ENCODE measurements at places on chromosomes 12 and 14. TPM values are rescaled to one million over a fixed set of nuclear protein-coding genes. Genes with fewer than 3 reads are reported as not detected.

TAS2R7 gene
- total RNA-seq: not detected

PPFIA2 gene
- 18.5 TPM for total RNA-seq

GALC gene
- total RNA-seq: 21.5 TPM

C12orf54 gene
- 1.5 TPM for total RNA-seq

TECPR2 gene
- 36.3 TPM for total RNA-seq

DNAH10 gene
- 0.60 TPM for total RNA-seq

SLC10A1 gene
- total RNA-seq: 0.23 TPM

GPR84 gene
- total RNA-seq: 0.34 TPM

RILPL2 gene
- 7.8 TPM for total RNA-seq

All from ureter (tissue), 1 donor.